GM23338 (cell line): ENCODE measurements at places on chromosomes 5 and 9. TPM values are rescaled to one million over a fixed set of nuclear protein-coding genes. Genes with fewer than 3 reads are reported as not detected.

SLC1A3 gene
- polyA plus RNA-seq = 30.4 and 40.7 TPM in 2 replicates

PCDHA10 gene
- 3.9 and 4.1 TPM in 2 replicates for polyA plus RNA-seq

SEMA6A gene
- 220 and 233 TPM in 2 replicates for polyA plus RNA-seq

NCS1 gene
- 8.2 and 10.3 TPM in 2 replicates for polyA plus RNA-seq

DNA sequence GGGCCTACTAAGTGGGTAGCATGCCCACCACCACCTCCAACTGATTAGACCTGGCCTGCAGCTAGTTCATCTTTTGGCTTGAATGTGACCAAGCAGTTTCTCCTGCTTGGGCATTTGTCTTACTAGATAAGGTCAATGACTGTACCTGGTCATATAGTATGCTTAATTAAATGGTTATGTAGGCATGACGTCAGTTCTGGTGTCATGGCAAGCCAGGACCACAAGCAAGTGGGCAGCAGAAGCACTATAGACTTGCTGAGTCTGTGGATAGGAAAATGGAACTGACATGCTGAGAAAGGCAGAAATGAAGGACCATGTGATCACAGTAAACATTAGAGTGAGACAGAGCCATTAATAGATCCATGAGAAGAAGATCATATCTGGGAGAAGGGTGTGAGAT lies 55.6 kb upstream of the C6 start:
- no peak for DNase-seq

- no peak for DNase-seq
These were observed 31.4 kb upstream of the SARDH start for GRCh38 chr9:133769511-133770075.

GRCh38 chr9:22146604-22147003 lies 137.5 kb upstream of the CDKN2B start:
- no peak for DNase-seq

GRCh38 chr9:92986176-92987119 lies 39.1 kb downstream of the FGD3 start:
- peak; percentile 71 for DNase-seq

DNA sequence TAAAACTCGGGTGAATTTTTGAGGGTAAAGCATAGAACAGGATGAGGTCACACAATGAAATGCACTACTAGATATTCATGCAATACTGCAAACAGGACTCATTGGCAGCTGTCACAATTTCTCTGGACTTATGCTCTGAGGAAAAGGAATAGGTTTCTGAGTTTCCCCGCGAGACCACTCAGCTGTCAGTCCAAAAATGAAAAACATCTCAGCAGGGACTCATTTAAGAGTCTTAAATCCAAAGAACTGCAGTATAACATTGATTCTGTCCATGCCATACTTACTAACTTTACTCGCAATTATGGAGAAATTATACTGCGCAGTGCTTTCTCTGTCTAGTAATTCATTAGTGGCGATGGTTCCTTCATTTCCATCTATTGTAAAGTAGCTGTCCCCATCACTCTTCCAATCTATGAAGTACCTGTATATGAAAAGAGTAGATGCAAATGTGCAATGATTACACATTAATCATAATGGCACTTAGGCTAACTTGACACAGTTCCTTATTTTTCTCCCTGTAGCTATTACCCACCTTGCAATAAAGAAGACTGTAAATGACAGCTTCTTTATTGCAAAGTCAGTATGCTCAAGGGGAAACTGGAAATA lies 1070.0 kb downstream of the CDH12 start:
- DNase-seq = no peak

GRCh38 chr9:137368431-137369035 lies 54.4 kb downstream of the EXD3 start:
- no peak for DNase-seq
